ENCODE measurements at places on chromosomes 12 and 14.

GRCh38 chr14:90034835-90035525 lies 26.8 kb upstream of the KCNK13 start:
- no peak for DNase-seq

DNA sequence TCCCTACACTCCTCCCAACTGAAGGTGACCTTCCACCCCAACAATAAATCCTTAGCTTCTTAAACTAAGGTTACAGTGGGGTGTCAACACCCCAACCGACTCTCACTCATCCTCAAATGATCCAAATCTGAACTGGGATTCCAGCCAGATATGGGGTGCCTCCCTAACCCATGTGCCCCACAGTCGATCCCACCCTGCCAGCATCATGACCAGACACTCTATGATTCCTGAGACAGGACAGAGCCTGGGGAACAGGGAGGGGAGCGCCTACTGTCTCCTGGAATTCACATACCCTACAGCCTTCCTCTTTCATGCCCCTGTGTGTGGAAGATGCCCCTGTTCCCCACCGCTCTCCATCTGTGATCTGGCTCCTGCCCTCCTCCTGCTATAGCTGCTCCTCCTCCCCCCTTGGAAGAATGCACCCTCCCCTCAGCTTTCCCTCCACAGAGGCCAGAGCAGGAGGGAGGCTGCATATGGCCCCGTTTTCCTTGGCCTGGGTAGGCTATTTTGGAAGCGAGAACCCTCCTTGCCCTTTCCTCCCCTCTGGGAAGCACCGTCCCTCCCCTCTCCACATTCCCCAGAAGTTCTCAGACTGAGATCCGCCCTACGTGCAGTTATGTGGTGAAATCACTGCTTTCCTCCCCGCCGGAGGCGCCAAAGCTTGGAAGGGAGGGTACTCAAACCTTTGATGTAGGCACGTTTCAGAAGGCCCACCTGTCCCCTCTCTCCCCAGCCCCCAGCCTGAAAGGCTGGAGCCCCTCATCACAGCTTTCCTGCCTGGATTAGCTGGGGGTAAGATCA lies 48.0 kb downstream of the SMUG1 start:
- DNase-seq = no peak

- no peak for DNase-seq
Measured at GRCh38 chr12:109833307-109834189, at the start of gene TRPV4. TRPV4 (minus strand) TSS chr12:109833398; CDS start chr12:109814796, 18,602 bp downstream.

DNA sequence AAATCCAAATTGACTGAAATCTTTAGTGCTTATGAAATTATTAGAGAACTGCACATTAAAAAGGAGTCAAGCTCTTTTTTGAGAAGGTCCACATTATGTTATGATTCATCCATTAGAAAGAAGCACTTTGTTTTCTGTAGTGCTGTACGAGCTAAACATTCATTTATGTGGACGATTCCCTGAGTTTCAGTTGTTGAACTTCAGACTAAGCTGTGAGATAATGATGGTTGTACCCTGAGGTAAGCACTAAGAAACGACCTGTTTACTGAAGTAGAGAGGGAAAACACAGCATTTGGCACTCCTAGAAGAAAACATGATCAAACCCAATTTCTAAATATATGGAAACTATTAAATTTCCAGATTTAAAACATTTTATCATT lies 67.3 kb upstream of the ATP2B1 start:
- no peak for DNase-seq

DNA sequence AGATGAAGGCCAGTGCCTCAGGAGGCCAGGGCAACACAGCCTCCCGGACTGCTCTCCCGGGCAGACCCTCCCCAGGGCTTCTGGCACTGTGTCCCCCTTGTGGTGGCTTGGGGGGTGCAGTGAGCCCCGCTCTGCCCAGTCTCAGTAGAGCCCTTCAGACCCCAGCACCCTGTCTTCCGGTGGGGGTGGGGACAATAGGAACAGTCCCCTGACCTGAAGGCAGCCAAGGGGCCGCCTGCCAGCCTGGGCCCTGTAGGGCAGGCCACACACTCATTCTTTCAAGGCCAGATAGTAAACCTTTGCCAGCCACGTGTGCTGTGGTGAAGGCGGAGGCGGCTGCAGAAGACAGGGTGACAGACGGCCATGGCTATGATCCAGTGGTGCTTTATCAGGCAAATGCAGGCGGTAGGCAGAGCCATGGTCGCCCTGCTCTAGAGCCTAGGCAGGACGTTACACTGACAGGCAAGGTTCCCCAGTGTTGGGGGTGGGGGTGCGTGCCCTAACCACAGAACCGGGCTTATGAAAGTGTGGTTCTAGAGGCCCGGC lies 15.0 kb downstream of the ZFYVE21 start:
- DNase-seq = no peak

GRCh38 chr12:110901401-110901800 lies 19.0 kb downstream of the MYL2 start:
- no peak for DNase-seq

DNA sequence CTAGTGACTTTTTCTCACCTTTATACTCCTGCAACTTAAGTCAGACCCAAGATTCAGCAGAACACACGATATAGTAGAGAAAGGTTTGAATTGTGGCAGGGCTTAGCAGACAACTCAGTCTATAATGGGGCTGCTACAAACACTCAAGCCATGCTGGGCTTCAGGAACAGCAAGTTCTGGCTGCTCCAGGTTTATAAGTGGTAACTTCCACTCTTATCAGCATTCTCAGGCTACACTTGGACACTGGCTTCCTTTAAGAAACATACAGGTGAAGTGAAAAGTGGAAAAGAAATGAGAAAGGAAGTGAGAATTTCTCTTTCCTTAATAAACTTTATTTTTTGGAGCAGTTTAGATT lies 21.7 kb downstream of the PLEKHD1 start:
- DNase-seq = no peak

DNA sequence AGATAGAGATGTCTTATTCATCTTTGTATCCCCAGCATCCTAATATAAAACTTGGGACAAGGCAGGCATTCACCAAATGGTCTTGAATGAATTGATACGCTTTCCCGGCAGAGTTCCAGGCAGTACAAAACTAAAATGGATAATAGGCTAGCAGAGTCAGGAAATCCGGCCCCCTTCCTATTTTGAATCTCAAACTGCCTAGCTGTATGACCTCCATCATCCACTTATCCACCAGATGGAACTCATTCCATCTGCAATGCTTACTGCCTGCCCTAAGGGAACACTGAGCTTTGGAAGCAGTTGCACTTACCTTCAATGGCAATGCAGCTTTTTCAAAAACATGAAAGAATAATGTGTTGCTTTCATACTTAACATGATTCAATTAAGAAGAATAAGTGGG lies 43.4 kb downstream of the BDKRB1 start:
- DNase-seq = no peak

DNA sequence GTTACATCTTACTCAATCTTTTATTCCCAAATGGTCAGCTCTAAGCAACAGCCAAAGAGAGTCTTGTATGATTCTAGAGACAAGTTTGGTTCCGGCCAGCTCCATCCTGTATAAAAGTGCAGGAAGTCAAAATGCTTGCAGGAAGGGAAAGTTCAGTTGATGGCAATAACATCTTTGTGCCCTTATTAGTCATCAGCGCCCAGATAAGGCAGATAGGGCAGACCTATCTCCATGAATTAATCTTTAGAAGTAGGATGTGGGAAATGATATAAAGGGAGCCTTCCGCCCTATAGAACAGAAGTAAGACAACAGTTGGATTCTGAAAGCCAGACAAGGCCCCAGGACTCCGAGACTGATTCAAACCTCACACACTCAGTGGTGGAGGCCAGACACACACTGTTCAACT lies 6.4 kb downstream of the GNS start:
- no peak for DNase-seq

DNA sequence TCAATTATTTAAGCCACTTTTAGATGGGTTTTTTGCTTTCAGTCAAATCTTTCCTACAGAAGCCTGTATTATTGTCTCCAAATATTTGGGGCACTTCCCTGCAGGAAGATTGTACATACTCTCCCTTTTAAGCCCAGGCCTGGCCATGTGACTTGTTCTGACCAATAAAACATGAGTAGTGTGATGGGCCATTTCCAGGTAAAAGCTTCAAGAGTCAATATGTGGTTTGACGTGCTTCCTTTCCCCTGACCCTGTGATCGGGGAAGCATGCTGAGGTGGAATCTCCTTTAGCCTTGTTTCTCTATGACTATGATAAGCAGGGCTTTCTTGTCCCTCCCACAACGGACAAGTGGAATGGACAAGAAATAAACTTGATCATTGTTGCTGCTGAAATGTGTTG lies 14.2 kb upstream of the NIN start:
- DNase-seq = no peak

DNA sequence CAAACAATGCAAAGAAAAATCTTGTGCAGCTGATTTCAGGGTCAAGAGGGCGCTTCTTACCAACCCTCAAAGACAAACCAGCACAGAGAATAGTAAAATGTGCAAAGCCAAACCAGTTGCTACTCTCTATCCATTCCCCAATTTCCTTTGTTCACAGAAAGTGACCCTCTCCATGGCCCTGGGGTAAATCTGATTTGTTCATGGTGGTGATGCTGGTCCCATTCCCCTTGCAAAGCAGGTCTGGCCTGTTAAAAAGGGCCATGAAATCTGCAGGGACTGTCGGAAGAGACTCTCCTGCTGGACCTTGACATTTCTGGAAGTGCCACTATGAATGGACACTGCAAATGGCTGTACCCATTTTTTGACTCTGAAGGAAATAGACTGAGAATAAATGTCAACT lies 113.5 kb downstream of the HMGA2 start:
- no peak for DNase-seq

- DNase-seq = no peak
Measured at GRCh38 chr14:67941456-67942018, 122.0 kb downstream of the RAD51B start.

DNA sequence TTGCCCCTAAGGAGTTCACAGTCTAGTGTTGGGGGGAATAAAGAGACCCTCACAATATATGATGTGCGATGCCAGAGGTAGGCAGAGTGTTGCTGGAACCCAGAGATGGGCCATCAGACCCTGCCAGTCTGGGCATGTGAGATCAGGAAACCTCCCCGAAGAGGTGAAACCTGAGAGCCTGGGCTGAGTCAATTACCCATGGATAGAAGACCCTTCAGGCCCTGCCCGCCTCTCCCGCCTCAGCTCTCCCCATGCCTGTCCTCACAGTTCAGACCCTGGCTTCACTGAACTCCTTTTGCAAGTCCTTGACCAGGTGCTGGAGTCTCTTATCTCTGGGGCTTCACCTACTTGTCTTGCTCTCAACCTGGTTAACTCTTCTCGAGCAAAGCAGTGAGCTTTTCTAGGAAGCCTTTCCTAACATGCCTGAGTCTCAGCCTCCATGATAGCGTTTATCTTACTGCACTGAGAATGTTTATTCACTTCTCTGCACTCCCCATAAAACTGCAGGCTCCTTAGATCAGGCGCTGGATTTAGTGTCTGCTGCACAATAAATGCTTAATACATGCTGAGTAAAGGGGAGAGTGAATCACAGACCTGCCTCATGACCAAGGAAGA lies 19.6 kb downstream of the ALDH1L2 start:
- no peak for DNase-seq

DNA sequence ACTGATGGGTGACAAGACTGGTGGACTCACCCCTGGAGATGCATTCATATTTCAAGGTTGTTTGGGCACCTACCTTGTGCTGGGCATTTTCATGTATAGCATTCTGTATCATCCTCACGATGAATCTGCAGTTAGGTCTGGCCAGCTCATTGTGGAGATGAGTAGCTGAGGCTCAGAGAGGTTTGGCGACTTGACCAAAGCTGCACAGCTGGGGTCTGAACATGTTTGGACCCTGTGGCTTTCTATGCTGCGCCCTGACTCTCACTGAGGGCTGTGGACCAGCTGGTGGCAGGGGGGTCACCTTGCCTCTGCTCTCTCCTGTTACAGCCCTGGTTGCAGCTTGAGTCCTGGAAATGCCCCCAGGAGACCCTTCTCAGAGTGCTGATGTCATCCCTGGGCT lies 24.9 kb upstream of the CCDC63 start:
- no peak for DNase-seq

DNA sequence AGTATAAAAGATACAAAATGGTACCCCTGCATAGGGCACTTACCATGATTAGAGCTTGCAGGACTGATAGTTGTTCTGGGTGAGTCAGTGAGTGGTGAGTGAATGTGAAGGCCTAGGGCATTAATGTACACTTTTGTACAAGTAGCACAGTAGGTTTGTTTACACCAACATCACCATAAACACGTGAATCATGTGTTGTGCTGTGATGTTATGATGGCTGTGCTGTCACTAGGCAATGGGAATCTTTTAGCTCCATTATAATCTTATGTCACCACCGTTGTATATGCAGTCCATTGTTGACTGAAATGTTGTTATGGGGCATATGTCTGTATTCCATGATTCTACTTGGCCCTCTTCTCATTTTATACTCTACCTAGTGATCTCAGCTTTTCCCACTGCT lies 11.8 kb downstream of the NUBPL start:
- DNase-seq = no peak

DNA sequence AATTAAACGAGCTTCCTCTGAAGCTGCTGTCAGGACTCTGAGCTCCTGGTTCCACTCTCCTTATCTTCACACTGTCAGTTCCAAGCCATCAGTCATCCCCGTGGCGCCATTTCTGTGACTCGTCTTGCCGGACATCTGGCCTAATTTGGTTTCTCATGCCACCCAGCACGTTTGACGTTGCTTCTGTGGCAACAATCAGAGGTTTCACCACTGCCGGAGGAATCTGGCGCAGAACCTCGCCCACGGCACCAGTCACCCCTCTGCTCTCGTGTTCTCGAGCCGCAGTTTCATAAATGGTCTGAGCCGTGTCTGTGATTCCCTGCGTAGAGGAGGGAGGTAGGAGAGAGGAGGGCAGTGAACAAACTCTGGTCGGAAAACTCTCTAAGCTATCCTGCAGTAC lies 29.7 kb downstream of the BDKRB1 start:
- DNase-seq = no peak

DNA sequence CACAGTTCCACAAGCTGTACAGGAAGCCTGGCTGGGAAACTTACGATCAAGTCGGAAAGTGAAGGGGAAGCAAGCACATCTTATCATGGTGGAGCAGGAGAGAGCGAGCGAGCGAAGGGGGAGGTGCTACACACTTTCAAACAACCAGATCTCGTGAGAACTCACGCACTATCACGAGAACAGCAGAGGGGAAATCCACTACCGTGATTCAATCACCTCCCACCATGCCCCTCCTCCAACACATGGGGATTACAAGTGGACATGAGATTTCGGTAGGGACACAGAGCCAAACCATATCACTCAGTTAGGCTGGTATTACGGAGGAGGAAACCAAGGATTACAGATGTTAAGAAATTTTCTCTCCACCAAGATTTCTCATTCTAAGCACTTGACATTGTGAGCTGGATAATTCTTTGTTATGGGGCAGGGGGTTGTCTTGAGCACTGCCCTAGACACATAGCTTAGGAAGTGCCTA lies 262.0 kb upstream of the G2E3 start:
- peak; percentile 8 for DNase-seq
